Stimulated activated CD4-positive, alpha-beta T cell treated with anti-CD3 and anti-CD28 coated beads, Interleukin-4, amount 100 ng/mL, for 48 hours (primary cell): ENCODE measurements at places on chromosomes 4 and X.

DNA sequence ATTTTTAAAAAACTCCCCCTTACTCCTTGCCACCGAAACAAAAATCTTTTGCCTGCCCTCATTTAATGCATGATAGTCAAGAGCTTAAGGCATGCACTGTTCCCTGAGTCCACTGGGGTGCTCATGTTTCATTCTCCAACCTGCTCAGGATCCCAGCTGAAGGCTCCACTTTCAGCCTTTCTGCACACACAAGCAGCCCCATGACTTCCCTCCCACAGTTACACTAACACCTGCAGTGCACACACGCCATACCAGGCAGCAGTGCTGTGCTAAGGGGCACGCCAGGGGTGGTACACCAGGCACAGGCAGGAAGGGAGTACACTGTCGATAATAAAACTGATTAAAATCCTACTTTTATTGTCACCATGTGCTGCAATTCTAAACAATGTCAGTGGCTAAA lies 385.2 kb downstream of the BMPR1B start:
- DNase-seq, result no peak

- no peak for DNase-seq
Measured at GRCh38 chr4:6575503-6576240, 683 bp downstream of the MAN2B2 start.

GRCh38 chr4:123564758-123565346 lies 168.3 kb downstream of the SPRY1 start:
- peak; percentile 14 for DNase-seq

DNA sequence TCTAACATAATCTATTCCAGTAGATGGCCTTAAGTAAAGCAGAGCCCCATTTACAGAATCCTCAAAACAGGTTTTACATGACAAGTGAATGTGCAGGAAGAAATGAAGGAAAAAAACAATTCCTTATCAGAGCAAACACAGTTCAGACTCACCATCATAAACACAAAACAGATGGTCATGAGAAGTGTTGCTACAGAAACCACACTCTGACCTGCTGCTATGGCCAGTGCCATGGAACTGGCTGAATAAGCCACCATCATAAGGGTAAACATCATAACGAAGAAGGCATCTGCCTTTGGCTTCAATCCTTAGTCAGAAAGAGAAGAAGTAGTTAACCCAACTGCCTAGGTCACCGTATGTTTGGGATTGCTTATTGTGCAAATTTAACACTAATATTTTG lies 61.1 kb downstream of the ABCG2 start:
- no peak for DNase-seq

DNA sequence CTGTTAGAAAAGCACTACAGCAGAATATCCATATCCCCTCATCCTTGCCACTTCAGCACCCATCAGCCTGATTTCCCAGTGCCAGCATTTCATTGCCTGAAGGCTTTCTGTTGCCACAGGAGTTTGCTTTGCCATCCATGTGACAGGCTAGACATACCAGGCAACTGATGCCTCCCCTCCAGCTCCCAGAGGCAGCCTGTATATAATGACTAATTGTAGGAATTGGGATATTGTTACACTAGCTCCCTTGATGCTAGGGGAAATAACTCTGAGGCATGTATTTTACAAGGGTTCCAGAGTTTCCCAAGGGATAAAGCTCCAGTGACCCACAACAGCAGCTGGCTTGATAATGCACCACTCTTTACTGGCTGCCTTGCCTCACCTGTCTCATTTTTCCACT lies 608.0 kb upstream of the FTHL17 start:
- DNase-seq, result no peak

- DNase-seq, result no peak
Measured at GRCh38 chr4:80393246-80393969, 57.9 kb downstream of the CFAP299 start.

- no peak for DNase-seq
Measured at GRCh38 chr4:56115898-56116297, 167.2 kb downstream of the CEP135 start.

GRCh38 chr4:13536607-13537006 lies 7.7 kb downstream of the NKX3-2 start:
- DNase-seq, result no peak

DNA sequence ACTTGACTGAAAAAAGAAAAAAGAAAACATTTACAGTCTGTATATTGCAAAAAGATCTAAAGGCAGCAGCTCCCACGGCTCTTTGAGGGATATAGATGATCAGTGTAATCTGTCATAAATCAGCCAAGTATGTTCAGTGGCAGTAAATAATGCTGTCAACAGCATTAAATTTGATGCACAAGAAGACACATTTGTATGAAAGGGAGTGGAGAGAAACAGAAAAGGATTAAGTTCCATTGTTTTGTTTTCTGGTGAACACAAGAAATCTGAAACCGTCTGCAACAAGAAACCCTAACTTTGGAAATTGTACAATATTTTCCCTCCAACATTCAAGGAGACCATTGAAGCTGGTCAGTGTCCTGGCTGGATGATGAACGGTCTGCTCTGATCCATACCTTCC lies 27.6 kb upstream of the C1QTNF7 start:
- DNase-seq, result no peak

DNA sequence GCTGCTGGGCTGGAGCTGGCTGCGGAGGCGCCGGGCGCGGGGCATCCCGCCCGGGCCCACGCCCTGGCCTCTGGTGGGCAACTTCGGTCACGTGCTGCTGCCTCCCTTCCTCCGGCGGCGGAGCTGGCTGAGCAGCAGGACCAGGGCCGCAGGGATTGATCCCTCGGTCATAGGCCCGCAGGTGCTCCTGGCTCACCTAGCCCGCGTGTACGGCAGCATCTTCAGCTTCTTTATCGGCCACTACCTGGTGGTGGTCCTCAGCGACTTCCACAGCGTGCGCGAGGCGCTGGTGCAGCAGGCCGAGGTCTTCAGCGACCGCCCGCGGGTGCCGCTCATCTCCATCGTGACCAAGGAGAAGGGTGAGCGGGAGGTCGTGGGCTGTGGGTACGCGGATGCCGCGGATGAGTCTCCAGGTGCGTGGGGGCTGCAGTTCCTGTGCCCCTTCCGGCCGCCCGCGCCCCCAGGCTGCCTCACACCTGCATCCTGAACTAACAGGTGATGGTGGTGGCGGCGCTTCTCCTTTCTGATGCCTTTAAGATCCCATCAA lies 499 bp downstream of the CYP2U1 start:
- DNase-seq, result no peak

- DNase-seq, result no peak
Measured at GRCh38 chrX:134883137-134883700, 107.6 kb upstream of the SMIM10 start.

- no peak for DNase-seq
Measured at GRCh38 chrX:79444694-79445210, 77.6 kb upstream of the ITM2A start.

- no peak for DNase-seq
Measured at GRCh38 chr4:169133932-169134331, 123.9 kb upstream of the CBR4 start.

DNA sequence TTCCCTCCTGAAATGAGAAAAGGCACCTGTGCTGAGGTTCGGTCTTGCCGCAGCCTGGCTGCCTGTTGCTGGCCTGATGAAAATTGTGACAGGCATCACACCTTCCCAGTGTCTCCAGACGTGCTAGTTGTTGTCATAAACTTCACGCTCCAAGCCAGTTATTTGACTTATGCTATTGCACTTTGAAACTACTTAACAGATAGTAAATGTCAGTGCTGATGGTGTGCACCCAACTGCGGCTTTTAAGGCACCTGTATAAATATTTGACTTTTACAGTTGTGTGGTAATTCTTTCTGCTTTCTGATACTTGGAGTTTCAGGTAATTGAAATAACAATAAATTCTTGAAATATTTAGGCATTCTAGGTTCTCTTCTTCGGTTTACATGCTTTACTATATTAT lies 1.8 kb downstream of the WWC2 start:
- no peak for DNase-seq

- DNase-seq, result no peak
Measured at GRCh38 chr4:162836773-162837172, 329.9 kb downstream of the NAF1 start.

DNA sequence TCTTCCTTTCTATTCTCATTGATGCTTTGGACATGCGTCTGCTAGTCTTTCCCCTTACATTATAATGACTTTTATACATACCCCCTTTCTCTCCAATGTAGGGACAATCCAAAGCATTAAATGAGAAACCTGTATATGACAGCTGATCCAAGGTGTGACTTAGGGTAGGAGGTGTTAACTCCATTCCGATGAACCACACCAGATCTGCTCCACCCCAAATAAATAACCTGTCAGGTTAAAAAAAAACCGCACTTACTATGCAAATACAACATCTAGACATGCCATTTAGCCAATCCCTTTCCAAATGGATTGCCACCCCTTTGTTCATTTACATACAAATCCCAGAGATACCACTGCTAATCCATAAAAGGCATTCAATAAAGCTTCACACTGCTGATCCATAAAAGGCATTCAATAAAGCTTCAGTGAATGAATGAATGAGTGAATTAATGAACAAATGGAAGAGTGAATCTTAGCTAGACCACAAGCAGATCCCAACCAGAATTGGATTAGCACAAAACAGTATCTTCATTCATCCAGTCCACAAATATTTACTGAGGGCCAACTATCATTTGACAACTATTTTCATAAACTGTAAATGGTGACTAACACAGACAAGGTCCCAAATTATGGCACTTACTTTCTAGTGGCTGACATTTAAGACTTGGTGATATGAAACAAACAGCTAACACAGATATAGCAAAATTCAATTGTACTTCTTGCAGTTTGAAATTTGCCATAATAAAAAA lies 158.9 kb upstream of the MAP3K15 start:
- no peak for DNase-seq

- DNase-seq, result no peak
Measured at GRCh38 chrX:85516131-85516530, 136.7 kb upstream of the POF1B start.

DNA sequence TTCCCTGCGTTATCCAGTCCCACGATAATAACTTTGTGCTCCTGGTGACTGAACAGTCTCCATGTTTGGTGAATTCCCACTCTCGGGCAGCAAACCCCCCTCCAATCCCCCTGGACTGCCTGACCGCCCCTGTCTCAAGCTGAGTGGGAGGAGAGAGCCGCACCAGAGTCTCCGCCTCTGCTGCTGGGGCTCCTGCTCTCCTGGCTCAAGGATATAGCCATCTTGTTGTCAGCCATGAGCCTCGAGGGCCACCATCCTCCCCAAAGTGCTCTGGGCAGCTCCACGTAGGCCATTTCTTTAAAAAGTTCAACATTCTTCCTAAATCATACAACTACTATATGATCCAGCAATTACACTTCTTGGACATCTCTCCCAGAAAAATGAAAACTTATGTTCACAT lies 49.3 kb upstream of the PGRMC1 start:
- DNase-seq, result no peak

DNA sequence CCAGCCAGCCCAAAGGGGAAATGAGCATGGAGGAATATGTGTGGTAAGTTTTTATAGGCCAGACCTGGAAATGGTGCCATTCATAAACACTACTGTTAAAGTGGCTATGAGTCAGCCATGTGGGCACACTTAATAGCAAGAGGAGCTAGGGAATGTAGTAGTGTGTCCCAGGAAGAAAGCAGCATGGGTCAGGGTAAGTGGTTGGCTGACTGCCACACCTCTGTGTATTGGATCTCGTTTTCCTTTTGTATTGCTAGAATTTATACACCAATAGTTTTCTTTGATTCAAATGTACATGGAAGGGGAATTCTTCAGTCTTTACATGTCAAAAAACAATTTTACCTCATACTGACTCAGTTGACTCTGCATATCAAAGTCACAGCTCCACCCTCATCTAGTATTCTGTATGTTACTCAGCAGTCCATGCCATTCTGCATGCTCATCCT lies 22.9 kb upstream of the SGMS2 start:
- DNase-seq, result no peak

- no peak for DNase-seq
Measured at GRCh38 chrX:111447298-111447697, 35.3 kb upstream of the DCX start.

- DNase-seq, result no peak
Measured at GRCh38 chr4:39718366-39719323, 20.7 kb downstream of the UBE2K start.

DNA sequence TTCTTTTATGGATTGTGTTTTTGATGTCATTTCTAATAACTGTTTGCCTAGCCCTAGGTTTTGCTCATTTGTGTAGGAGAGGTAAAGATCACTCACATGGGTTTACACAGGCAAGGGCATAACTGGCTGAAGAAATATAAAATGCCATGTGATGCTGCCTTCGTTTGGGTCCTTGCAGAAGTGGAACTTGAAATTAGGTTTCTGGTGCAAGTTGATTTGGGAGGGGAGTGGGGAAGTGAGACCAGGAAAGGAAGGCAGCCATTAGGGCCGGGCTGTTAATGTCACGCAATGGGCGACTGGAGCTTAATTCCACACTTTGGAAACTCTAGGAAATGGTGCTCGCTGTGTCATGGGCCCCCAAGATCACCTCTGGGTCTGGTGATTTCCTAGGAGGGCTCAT lies 14.5 kb downstream of the CLCN4 start:
- DNase-seq, result no peak

DNA sequence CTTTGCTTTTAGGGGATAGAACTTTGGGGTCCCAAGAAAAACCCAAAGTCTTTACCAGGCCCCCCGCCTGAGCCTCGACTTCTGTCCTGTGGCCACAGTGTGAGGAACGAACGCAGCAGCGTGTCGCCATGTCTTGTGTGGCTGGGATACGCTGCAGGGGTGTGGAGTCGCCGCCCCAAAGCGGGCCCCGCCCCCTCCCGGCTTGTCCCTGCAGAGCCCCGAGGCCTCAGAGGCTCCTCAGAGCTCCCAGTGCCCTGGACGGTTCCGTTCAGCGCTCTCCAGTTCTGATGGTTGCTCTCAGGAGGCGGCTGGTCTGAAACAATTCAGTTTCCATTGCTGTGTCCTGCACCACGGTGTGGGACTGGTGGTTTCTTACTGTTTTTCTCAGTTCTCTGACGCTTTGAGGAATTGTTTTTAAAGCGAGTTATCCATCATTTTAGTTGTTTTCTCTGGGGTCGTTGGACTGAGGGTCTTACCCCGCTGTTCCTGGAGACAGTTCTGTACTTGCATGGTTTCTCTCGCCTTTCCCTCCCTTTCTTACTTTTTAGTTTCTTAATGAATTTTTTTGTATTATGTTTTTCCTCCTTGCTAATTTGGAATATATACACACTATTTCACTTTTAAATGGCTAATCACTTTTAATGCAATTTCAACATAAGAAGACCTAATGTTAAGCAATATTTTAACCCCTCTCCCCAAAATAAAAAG lies 1.6 kb upstream of the IDUA start:
- peak; percentile 75 for DNase-seq

DNA sequence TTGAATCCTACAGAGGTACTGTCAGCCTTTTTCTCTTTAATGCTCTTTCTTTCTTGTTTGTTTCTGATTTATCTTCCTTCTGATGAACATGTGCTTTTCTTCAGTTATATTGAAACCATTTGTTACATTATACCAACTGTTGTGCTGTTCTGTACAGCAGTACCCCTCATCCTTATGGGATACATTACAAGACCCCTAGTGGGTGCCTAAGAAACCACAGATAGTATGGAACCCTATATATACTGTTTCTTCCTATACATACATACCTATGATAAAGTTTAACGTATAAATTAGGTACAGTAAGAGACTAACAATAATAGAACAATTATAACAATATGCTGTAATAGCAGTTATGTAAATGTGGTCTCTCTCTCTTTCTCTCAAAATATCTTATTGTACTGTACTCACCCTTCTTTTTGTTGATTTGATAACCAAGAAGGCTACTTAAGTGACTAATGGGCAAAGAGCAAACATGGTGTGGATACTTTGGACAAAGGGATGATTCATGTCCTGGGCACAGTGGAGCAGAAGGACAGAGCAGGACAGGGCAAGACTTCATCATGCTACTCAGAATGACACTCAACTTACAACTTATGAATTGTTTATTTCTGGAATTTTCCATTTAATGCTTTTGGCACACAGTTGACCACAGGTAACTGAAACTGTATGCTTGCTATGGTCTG lies 10.7 kb upstream of the YIPF7 start:
- no peak for DNase-seq

- DNase-seq, result no peak
Measured at GRCh38 chr4:72604324-72604723, 35.3 kb upstream of the ADAMTS3 start.
